Neural progenitor cell (in vitro differentiated cells): ENCODE measurements at places on chromosomes 7 and 10. TPM values are rescaled to one million over a fixed set of nuclear protein-coding genes. Genes with fewer than 3 reads are reported as not detected.

DNA sequence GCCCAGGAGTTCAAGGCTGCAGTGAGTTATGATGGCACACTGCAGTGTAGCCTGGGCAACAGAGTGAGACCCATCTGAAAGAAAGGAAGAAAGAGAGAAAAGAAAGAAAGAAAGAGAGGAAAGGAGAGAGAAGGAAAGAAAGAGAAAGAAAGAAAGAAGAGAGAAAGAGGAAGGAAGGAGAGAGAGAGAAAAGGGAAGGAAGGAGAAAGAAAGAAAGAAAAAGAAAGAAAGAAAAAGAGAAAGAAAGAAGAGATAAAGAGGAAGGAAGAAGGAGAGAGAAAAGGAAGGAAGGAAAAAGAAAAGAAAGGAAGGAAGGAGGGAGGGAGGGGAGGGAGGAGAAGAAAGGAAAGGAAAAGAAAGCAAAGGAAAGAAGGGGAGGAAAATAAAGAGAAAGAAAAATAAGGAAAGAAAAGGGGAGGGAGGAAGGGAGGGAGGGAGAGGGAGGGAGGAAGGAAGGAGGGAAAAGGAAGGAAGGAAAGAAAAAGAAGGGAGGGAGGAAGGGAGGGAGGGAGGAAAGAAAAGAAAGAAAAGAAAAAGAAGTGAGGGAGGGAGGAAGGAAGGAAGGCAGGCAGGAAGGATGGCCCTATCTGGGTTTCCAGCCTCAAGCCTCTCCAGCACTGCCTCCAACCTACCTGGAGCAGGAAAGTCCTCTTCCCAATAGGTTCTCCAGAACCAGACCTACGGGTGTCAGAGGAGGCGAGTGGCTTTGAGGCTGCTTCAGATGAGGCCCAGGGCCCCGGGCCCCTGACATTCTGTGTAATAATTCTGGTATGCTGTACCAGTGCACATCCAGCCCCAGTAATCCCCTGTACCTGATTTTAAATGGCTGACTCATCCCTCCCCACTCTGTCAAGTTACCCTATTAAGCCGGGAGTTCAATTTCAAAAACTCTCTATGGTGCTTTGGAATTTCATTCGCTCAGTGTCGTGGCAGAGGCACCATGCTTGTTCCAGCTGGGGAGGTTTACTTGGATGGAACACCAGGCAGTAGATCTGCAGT, 6.8 kb upstream of the PARD3 start:
- DNase-seq = no peak

The ACBD7 gene
- total RNA-seq = 68.7 and 97.3 TPM in 2 replicates

- DNase-seq = no peak
Measured at GRCh38 chr10:45453639-45454255, 79.7 kb downstream of the ALOX5 start.

The HTR5A gene
- not detected in 2 replicates for total RNA-seq

GRCh38 chr10:38147686-38148085, 53.5 kb downstream of the ZNF37A start:
- DNase-seq = no peak

GRCh38 chr7:136857573-136857972, 10.9 kb upstream of the CHRM2 start:
- peak; percentile 55 for DNase-seq
